ENCODE measurements at places on chromosomes 7 and 10. TPM values are rescaled to one million over a fixed set of nuclear protein-coding genes. Genes with fewer than 3 reads are reported as not detected.

DNA sequence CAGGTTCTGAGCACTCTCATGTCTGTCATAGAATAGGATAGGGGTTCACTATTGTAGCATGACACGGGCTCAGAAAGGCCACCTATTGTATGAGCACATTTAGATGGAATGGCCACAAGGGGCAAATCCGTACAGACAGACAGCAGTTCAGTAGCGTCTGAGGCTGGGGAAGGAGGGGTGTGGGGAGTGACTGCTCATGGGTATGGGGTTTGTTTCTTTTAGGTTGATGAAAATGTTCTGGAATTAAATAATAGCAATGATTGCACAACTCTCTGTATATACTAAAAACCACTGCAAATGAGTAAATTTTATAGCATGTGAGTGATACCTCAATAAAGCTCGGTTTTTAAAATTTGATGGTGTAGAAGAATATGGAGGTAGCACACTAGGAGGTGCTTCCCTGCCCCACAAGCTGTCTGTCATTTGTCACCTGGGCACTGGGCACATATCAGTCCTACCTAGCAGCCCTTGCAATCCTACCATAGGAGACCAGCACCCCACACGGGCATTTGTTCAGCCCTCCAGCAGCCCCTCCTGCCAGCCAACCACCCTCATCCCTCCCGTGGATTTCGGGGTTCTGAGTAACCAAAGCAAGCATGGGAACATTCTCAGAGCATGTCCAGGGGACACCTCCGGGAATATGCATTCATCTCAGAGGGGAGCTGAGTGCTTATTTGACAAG lies 35.2 kb downstream of the KCNMA1 start:
- no peaks in the 10 kb centered on the region for H3K27me3 ChIP-seq
- DNase-seq: no peak
- H3K36me3 ChIP-seq: no peaks in the 10 kb centered on the region
- no peaks in the 10 kb centered on the region for H3K4me1 ChIP-seq

GRCh38 chr10:103042129-103042528 lies 124.0 kb downstream of the CNNM2 start:
- H3K4me1 ChIP-seq: no peaks in the 10 kb centered on the region
- H3K36me3 ChIP-seq: no peaks in the 10 kb centered on the region
- no peak overlapping the region for H3K27ac ChIP-seq
- H3K4me3 ChIP-seq: no peak overlapping the region

- H3K27me3 ChIP-seq: no peaks in the 10 kb centered on the region
- no peak overlapping the region for H3K27ac ChIP-seq
- peak; percentile 53 for DNase-seq
- no peak overlapping the region for H3K4me3 ChIP-seq
- no peaks in the 10 kb centered on the region for H3K4me1 ChIP-seq
- H3K36me3 ChIP-seq: peaks cover 10% of the 10 kb centered on the region
Measured at GRCh38 chr7:140683657-140684056, 10.9 kb downstream of the ADCK2 start.

DNA sequence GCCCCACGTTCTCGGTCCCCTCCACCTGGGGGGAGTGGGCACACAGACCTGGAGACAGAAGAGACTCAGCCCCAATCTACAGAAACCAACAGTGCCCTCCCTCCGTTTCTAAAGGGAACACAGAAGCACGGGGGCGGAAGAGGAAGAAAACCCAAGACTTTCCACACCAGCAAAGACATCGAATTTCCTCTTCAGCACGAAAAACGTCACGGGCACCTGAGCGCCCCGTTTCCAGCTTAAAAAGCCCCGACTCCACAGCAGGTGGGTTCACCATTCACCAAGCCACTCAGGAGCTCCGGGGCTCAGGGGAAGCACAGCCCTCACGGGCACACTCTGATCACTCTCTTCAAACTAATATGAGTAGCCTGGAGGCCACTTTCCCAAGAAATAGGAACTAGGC lies 19.6 kb downstream of the NUDT1 start:
- H3K4me3 ChIP-seq: no peak overlapping the region
- no peak for DNase-seq
- H3K27ac ChIP-seq: no peak overlapping the region
- H3K27me3 ChIP-seq: no peaks in the 10 kb centered on the region
- no peaks in the 10 kb centered on the region for H3K4me1 ChIP-seq

CCDC3 gene
- 1.2 TPM for total RNA-seq

CTAGE15 gene
- not detected for total RNA-seq

DNA sequence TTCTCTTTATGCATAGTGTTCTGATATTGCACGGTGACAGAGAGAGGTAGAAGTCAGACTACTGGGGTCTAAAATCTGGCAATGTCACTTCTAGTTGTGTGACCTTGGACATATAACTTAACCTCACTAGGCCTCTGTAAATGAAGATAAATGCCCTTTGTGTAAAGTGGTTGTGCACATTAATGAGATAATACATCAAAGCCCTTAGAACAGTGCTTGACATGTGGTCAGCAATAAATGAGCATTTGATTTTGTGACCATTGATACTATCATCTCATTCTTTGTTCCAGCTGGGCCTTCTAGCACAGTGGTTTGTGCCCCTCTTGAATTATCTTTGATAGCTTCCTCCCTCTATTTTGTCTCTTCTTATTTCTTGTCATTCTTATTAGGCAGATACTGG lies 74.1 kb upstream of the C10orf90 start:
- H3K27ac ChIP-seq: no peak overlapping the region
- no peaks in the 10 kb centered on the region for H3K27me3 ChIP-seq
- no peak overlapping the region for H3K4me3 ChIP-seq
- H3K36me3 ChIP-seq: no peaks in the 10 kb centered on the region

- DNase-seq: no peak
- no peaks in the 10 kb centered on the region for H3K27me3 ChIP-seq
- no peak overlapping the region for H3K4me3 ChIP-seq
- H3K36me3 ChIP-seq: no peaks in the 10 kb centered on the region
- no peak overlapping the region for H3K27ac ChIP-seq
Measured at GRCh38 chr7:72099784-72100183, 312.4 kb downstream of the CALN1 start.
